ENCODE measurements at places on chromosomes 7 and 10. TPM values are rescaled to one million over a fixed set of nuclear protein-coding genes. Genes with fewer than 3 reads are reported as not detected.

The SCART1 gene
- not detected for polyA plus RNA-seq

The CHRM2 gene
- polyA plus RNA-seq, result not detected

The C10orf53 gene
- polyA plus RNA-seq, result not detected

The AVPI1 gene
- polyA plus RNA-seq, result 1.9 TPM

The PAPOLB gene
- polyA plus RNA-seq, result not detected

The GARIN1A gene
- polyA plus RNA-seq, result not detected

The EN2 gene
- polyA plus RNA-seq, result not detected

DNA sequence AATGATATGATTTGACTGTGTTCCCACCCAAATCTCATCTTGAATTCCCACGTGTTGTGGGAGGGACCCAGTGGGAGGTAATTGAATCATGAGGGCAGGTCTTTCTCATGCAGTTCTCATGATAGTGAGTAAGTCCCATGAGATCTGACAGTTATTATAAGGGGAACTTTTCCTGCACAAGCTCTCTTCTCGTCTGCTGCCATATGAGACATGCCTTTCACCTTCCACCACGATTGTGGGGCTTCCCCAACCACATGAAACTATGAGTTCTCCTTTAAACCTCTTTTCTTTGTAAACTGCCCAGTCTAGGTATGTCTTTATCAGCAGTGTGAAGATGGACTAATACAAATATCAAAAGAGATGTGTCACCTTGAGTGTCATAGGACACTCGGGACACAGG is 502.7 kb upstream of the PODXL start:
- no peak for DNase-seq

GRCh38 chr10:1473874-1474273 is 263.5 kb downstream of the ADARB2 start:
- DNase-seq, result no peak

- no peak for DNase-seq
These were observed 113.2 kb downstream of the NRBF2 start for GRCh38 chr10:63246356-63246755.

GRCh38 chr10:11921800-11922392 is 98.7 kb downstream of the PROSER2 start:
- no peak for DNase-seq

GRCh38 chr10:26557641-26558014 is 119.5 kb downstream of the APBB1IP start:
- no peak for DNase-seq

GRCh38 chr7:155763122-155763521 is 49.1 kb downstream of the SHH start:
- DNase-seq, result no peak

GRCh38 chr10:113620511-113620910 is 43.3 kb downstream of the NRAP start:
- no peak for DNase-seq

GRCh38 chr7:120925392-120925791 is 25.2 kb upstream of the ING3 start:
- DNase-seq, result no peak

DNA sequence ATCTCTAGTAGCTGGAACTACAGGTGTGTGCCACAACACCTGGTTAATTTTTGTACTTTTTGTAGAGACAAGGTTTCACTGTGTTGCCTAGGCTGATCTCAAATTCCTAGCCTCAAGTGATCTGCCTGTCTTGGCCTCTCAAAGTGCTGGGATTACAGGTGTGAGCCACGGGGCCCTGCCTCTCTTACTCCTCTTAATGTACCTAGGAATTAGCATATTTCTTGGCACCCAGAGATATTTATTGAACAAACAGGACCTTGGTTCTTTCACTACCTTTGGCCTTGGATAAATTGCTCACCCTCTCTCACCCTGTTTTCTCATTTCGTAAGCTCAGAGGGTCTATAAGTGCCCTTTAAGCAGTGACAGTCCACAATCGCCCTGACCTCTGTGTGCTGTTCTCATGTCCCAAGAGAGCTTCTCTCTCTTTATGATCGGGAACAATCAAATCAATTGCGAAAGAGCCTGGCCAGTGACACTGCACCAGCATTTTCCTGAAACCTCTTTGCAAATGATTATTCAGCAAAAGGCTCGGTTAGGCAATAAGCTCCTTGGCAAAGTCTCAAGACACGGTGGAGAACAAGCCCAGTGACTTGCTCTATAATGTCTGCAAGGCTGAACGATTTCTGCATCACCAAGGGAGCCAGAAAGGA is 117.7 kb downstream of the APBB1IP start:
- DNase-seq, result no peak

DNA sequence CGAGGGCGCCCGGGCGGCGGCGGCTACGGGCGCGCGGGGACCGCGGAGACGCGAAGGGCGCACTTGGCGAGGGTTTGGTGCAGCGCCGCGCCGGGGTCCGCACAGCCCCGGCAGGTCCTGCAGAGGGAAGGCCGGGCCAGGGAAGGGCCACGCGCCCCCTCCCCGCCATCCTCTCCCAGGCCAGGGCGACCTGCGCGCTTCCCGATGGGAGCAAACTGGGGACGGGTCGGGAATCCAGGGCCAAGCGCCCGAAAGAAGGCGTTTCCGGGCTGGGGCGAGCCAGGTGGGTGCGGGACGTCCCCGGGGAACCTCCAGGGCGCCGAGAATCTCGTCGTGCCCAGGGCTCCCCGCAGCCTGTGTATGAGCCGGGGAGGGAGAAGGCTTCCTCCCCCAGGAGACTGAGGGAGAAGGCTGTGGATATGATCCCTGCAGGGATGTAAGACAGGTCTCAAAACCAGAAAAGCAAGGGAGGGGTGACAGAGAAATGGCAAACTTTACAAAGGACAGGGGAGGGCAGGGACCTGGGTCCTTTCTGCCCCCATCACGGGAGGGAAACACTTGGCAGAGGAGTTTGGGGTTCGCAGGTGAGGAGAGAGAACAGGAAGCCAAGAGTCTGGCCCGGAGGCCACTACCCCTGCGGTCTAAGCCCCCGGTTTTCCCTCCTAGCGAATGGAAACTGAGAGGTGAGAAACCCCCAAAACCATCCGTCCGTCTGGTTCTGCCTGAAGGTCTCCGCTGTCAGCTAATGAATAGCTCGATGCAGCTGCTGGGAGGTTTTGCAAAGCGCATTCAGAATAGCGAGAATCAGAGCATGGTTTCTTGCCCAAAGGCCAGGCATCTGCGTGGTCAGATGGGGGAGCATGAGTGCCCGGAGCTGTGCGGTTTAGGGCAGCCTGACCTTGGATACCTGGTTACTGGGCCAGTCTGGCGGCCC is 674 bp downstream of the AMZ1 start:
- DNase-seq, result no peak

GRCh38 chr10:12622016-12622415 is 272.7 kb downstream of the CAMK1D start:
- DNase-seq, result no peak

DNA sequence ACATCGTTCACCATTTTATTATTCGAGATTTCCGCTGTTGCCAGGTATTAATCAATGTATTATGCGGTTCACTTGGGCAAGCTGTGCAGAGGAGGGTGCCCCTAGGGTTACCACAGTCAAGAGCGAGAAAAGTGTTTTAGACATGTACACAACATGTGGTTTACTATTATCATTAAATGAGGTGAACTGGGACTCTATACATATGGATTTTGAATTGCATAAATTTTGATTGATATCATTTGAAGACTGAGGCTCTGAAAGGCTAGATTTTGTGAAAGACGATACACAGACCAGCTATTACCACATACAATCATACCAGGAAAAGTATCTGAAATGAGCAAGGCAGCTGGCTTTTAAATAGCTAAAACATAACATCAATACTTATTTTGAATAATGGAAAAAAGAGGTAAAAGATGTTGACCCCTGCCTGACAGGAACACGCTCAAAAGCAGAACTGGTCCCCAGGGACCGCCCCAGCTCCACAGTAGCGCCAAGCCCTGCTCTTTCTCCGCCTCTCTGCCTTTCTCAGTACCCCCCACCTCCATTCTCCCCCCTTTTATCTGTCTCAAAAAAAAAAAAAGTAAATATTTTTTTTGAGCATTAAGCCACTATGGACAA is 413.4 kb upstream of the MKI67 start:
- DNase-seq, result no peak

DNA sequence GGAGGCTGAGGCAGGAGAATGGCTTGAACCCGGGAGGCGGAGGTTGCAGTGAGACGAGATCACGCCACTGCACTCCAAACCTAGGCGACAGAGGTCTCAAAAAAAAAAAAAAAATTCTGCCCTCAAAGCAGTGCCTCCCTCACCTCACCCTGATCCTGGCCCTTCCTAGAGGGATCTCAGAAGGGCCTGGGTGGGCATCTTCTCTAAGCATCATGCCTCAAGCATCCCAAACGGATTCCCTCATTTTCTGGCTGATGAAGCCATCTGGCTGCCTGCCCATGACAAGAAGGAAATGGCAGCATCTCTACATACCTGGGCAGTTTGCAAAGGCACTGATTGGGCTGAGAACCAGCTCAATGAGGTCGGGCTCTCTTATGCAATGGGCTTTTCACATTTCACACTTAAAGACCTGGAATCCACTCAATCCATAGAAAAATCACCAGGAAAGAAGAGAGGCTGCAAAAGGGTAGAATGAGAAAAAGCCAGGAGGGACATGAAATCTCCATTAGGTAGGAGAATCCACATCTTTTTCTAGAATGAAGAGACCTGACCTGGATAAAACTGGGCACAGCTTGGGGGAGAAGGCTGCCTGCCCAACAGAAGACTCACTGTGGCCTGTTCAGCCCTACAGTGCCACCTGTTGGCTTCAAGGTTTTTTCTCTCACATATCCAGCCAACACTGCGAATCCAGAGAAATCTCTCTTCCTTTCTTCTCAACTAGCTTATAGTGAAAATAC is 48.1 kb downstream of the PDLIM1 start:
- DNase-seq, result no peak

DNA sequence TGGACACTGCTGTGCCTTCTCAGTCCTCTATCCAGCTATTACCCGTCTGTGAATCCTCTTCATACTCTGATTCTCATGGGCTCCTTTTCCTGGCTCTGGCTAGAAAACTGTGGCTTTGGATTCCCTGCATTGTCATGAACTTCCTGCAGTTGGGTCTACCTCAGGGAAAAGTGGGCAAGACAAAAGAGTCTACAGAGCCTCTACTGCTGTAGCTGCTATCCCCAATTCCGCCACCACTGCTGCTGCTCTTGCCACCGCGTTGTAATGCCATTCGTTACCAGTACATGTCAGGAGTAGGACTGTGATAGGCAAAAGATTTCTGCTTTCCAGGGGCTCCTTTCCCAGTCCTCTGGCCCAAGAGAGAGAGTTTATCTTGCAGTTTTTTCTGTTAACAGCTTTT is 23.9 kb upstream of the PPP1R17 start:
- no peak for DNase-seq

GRCh38 chr10:71367271-71367670 is 29.4 kb upstream of the CDH23 start:
- no peak for DNase-seq

DNA sequence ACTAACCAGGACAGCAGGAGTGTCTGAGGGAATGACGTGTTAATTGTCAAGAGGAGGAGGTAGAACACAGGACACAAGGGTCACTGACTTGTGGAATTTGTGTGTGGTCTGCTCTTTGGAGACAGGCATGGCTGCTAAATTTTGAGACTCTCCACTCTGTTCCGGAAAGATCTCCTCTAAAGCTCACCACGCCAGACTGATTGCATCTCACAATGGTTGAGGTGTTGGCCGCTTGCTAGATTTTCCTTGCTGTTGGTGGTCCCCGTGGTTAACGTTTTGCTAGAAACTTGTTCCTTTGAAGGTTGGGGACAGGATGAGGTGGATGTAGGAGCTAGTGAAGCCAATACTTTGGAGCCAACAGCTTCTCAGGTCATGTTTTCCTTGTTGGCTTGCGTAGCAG is 57.0 kb downstream of the MCMBP start:
- DNase-seq, result no peak

GRCh38 chr7:159141167-159141566 is 3.5 kb downstream of the VIPR2 start:
- DNase-seq, result no peak

- no peak for DNase-seq
These were observed 67.0 kb upstream of the PLXNA4 start for GRCh38 chr7:132643302-132643701.

DNA sequence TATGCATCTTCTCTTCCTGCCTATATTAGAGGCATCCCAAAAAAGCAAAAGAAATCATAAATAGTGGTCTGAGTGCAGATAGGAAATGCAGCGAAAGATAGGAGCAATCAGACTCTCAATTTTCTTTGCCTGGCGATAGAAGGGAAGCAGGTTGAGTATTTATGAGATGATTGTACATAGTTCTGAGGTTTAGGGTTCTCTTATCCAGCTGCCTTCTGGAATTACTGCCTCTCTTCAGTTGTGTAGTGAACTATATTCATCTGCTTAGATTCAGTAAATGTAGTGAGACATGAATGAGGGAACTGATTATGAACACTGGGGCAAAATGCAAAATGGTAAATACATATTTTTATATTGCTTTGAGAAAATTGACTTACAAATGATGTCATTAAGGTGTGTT is 93.0 kb upstream of the CYP26C1 start:
- no peak for DNase-seq

- no peak for DNase-seq
These were observed 117.4 kb downstream of the LHPP start for GRCh38 chr10:124579011-124579399.

DNA sequence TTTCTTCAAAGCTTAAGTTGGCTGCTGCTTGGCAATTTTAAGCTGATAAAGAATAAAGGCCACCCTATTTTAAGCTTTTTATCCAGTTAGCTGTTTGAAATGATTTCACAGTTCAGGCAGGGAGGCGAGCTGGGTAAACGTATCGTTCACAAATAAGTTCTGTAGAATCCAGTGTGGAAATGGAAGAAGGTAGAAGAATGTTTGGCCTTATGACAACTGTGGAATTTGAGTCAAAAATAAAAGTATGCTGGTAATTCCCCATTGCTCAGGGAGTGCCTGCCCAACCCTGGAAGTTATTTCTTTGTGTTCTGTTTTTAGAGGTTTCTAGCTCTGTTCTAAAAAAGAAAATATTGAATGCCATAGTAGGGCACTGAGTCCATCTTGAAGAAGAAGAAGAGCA is 113.1 kb downstream of the ARL4A start:
- no peak for DNase-seq

GRCh38 chr7:134089446-134089845 is 37.7 kb upstream of the LRGUK start:
- DNase-seq, result no peak

DNA sequence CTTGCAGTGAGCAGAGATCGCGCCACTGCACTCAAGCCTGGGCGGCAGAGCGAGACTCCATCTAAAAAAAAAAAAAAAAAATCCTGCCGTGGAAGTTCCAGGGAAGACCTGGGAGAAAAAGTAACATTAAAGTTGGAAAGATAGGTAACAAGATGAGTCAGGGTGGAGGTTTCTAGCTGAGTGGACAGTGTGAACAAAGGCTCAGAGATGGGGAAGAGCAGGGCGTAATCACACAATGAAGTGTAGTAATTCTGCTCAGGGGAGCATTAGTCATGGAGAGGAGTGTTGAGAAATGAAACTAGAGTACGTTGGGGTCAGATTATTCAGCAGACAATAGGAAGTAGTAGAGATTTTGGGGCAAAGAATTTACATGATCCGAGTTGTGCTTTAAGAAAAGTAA is 21.6 kb upstream of the WASL start:
- DNase-seq, result no peak

- no peak for DNase-seq
These were observed 430.6 kb downstream of the RPS24 start for GRCh38 chr10:78464118-78464855.

GRCh38 chr7:111787741-111788140 is 225.4 kb upstream of the IMMP2L start:
- no peak for DNase-seq

- no peak for DNase-seq
These were observed 75.4 kb downstream of the WIPF3 start for GRCh38 chr7:29881724-29882123.

- no peak for DNase-seq
These were observed 462.5 kb downstream of the PTPRN2 start for GRCh38 chr7:158125091-158125490.
